Posterior cingulate gyrus (tissue), 11 donors: ENCODE measurements at places on chromosomes 6 and 20.

DNA sequence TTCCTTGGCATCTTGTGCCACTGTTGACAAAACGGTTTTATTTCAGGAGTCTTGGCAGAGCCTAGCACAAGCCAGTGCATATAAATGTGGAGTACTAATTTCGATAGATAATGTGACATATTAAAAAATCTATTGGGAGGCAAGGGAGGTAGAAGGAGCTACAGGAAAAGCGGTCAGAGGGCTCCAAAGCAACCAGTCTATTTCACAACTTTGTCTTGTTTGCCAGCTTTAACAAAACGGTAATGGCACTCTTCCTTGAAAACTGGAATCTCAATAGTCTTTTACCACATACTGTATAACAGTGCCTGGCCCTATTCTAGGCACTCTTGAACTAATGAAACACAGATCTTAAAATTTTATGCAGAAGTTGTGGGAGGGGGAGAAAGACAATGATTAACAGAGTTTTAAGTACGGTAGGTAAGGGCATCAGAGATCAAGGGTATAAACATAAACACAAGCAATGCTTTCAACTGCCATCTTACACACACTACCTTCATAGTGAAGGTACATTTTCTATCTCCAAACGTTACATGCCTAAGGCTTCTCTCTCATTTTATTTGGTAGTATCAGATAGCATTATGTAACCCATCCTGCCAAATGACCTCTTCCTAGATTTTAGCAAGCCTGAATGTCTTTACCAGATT is 33.5 kb upstream of the SYNCRIP start:
- DNase-seq, result no peak

DNA sequence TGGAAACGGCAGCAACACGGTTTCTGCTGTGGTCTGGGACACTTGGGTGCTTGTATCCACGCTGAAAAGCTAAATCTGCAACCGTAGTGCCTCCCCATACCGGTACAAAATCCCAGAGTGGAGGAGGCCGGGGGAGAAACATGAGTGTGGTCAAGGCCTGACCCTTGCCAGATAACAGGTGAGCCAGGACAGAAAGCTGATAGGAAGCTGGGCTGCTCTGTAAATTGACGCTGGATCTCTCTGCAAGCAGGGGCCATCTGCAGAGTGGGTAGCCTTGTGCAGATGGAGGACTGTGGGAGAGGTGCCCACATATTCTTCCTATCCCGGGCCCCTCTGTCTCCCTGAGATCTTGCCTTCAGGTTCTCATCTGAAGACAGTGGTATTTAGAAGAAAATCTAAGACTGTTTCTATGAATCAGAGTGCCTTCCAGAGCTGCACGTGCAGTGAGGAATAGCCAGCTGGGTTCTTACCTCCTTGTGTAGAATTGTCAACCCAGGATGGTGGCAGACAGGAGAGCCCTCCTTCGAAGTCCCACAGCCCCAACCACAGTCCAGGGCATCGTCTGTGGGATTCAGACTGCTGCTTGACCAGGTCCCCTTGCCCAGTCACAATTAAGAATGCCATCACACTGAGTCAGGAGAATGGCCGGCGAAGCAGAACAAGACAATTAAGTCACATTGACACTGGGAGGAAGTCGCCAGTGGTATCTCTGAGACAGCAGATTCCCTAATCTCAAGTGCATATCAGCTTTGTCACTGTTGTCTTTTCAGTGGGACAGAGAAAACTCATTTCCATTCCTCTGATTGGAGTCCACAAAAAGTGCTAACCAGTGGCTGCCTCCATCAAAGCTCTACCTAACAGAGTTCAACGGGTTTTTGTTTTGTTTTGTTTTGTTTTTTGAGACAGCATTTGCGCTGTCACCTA is 100.0 kb upstream of the RIPOR2 start:
- DNase-seq, result no peak

- no peak for DNase-seq
These were observed 92.3 kb downstream of the ANKRD60 start for GRCh38 chr20:58136149-58136484.

DNA sequence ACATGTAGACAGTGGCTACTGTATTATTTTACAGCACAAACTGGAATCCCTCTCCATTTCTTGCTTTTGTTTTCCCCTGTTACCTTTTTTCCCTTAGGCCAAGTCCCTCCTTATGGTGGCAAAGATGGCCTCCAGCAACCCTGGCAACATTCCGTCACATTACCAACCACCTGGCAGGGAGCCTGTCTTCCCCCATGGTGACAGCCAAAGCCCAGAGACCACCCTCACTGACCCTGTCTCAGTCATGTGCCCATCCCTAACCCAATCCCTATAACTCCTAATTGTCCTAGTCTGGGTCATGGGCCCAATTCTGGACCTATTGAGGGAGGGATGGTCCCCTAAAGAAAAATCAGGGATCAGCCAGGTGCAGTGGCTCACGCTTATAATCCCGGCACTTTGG is 27.6 kb downstream of the PARD6B start:
- no peak for DNase-seq

DNA sequence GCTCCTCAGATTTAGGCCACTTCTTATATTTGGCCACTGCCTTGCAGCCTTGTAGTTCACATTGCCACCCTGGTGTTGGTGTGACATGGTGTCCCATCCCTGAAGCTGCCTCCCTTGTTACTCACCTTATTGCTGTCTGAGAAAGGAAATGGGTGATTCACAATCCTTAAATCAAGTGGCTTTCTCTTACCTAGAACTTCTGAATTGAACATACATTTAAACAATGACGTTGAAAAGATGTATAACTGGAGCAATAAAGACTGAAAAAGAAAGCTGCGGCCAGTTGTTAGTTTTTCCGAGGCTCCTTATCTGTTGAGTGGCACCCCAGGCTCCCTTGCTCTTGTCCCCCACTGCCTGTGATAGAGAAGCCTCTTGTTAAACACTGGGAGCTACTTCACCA is 28.8 kb upstream of the GNRH2 start:
- no peak for DNase-seq

DNA sequence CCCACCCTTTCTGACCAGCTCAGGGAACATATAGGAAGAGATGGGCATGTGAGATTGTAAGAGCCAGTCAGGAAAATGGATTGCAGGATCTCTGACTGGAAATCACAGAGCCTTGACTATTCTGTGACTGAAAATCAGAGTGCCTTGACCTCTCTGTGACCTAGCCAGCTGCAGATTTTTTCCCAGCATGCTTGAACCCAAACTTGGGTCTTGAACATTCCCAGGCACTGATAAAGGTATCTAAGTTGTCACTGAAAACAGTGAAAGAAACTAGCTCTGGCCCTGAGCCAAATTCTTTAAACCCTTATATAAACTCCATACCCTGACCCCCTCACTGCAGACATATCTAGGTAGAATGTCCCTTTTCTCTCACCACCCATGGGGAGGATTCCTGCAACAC is 2.3 kb upstream of the ZNF165 start:
- DNase-seq, result no peak

- no peak for DNase-seq
These were observed 474 bp downstream of the TSBP1 start for GRCh38 chr6:32371229-32371628.

DNA sequence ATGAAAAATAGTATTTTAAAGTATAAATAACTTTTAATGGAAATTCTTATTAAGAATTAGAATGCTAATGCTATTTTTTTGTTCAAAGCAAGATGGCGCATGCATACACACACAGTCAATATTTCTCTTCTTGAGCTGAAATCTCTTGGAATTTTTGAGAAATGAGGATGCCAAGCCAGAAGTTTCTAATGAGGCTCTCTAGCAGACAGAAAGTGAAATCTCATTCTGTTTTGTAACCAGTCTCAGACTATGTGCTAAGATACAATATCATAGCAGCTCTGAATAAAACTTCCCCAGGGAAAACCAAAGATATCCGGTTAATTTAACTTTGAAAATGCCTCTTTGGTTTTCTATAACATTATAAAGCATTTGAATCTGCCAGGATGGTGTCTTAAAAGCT is 97.2 kb upstream of the HDAC2 start:
- DNase-seq, result no peak

DNA sequence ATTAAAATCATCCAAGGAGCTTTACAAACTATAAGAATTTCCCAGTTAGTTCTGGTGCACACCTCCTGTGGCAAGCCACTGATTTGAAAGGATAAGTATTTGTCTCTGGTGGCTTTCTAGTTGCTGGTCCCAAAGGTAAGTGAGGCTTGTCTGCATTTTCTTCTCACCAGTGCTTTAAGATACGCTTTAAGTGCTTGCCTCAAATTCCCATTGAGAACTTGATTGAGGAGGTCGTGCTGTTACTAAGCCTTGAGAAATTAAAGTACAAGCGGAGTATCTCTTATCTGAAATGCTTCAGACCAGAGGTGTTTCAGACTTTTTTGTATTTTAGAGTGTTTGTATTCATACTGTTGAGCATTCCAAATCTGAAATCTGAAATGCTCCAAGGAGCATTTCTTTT is 29.9 kb upstream of the MYO6 start:
- DNase-seq, result no peak

GRCh38 chr6:21198032-21198640 is 395.4 kb upstream of the SOX4 start:
- DNase-seq, result no peak

DNA sequence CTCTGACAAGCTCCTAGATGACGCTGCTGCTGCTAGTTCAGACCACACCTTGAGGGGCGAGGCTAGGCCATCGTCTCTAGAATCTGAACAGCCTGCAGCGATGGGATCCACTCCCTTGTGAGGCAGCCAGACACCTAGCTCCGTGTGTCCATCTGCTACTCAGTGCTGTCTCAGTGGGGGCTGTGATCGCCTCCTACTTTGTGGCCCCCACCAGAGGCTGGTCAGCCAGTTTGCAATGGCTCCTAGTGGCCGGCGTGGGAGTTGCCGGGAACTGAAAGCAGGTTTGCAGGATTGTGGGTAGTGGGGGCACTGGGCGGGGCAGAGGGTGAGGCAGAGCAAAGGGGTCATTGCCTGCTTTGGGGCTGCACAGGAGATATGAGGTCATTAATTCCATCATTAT is 2.8 kb downstream of the CCN5 start:
- no peak for DNase-seq

- DNase-seq, result no peak
These were observed 128.2 kb upstream of the LAMA2 start for GRCh38 chr6:128754658-128755256.

- DNase-seq, result peak; percentile 61
These were observed 169.4 kb downstream of the TAF4 start for GRCh38 chr20:61896058-61896961.

DNA sequence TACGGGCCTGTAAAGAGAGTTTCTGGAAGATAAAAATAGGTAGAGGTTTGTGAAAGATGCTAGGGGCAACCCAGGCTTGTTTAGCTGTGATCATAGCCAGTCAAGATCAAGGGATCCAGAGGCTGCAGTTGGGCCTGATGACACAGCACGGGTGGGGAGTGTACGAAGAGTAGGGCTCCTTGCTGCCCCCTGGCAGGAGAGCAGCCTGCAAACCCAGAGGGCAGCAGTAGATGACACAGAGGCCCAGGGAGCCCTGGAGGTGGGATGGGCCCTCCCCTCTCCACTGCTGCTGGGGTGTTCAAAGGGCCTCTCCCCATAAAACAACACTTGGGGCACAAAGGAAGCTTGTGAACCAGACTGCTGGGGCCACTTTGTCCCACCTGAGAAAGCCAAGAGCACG is 47.2 kb downstream of the VEGFA start:
- DNase-seq, result no peak

GRCh38 chr6:112579601-112580000 is 232.5 kb downstream of the RFPL4B start:
- no peak for DNase-seq

- DNase-seq, result no peak
These were observed 552.7 kb downstream of the C6orf118 start for GRCh38 chr6:164756723-164757122.

DNA sequence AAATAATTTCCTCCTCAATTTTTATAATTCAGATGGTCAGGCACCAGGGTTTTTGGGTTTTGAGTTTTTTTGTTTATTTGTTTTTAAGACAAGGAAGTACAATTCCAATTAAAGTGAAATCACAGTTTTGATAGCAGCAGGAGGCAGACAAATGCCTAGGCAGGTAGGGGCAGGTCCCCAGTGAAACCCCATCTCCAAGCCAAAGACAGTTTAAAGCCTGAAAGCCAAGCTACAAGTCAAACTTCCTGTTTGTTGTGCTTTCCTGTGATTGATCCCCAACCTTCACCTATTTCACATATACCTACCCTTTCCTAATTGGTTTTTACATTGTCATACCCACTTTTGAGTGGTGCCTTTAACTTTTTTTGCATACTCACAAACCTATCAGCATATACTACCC is 149.6 kb downstream of the MOXD1 start:
- DNase-seq, result no peak

DNA sequence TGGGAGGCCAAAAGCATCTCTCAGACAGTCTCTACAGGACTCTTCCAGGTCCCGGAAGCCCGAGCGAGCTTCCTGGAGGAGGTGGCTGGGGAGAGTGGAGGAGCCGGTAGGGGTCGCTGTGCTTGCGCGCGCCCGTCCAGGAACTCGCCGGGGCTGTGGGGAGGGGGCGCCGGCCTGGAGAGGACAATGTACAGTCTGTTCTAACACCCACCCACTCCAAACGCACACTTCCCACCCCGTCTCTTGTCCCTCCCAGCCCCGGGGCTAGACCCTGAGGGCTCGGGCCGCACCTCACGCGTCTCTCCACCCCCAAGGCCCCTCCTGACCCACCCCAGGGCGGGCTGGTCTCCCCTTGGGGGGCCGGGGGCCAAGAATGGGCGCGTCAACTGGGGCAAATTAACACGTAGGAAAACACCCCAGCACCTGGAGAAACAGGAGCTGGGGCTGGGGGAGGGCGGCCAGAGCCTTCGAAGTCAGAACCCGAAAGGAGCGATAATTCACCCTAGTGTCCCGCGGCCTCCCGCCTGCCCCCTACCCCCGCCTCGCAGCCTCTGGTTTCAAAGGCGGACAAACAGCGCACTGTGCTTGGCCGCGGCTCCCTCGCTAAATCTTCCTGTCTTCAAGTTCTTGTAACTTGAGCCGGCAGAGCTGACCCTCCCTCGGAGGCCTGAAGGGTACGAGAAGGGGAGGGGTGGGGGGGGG is 103.2 kb upstream of the FOXP4 start:
- no peak for DNase-seq

DNA sequence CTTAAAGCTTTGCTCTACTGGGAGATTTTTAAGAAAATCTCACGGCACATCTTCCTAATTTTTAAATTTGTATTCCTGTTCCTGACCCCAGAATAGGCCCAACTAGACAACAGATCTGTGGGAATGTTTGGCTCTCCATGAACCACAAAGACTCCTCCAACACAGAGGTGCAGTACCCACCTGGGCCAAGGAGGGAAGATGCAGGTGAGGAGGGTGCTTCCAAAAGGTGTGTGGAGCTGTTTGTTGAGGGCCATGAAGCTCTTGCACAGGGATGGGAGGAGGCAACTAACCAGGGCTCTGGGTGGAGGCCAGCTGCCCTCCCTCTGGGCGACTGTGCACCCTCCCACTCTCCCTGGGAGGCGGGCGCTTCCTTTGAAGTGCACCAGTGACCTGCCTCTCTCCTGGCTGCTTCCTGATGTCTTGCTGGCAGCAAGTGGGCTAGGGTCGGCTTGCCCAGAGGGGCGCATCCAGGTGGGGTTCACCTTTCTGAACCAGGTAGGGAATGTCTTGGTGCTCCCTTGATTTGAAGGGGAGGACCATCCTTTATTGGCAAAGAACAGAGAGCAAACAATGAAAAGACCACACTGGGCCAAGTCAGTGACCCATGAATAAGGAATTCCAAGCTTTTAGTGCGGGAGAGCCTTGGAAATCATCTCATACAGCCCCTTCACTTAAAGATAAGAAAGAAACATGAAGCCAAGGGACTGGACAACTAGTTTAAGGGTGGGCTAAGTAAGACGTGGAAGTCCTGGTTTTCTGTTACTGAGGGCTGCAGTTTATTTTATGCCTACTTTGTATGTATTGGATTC is 76.0 kb downstream of the ANKRD6 start:
- DNase-seq, result no peak

- DNase-seq, result no peak
These were observed 129.2 kb downstream of the UNC5CL start for GRCh38 chr6:40909811-40910210.
